ENCODE measurements at places on chromosomes 3 and 15.
A peak's percentile ranks its signal among the peaks of the same experiment; 100 is the strongest.

GRCh38 chr15:101723171-101723873 lies 951 bp downstream of the TARS3 start:
- DNase-seq, result peak; percentile 53

- DNase-seq, result no peak
These were observed 1.1 kb upstream of the THSD4 start for GRCh38 chr15:71114066-71114680.

DNA sequence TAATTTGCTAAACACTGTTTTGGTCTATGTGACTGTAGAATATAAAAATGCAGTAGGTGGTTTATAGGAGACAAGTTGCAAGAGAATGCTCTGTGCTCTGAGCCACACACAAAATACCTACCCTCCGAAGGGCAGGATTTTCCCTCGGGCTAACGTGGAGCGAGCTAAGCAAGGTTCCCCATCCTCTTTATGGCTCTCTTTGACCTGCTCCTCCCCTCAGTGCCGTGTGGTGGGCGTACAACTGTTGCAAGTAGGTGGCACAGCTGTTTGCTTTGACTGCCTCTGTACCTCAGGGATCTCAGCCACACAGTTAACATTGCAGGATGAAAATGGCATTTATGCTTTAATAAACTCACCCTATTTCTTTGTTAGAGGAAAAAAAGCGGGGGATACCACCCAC lies 339.1 kb downstream of the SATB1 start:
- DNase-seq, result no peak

DNA sequence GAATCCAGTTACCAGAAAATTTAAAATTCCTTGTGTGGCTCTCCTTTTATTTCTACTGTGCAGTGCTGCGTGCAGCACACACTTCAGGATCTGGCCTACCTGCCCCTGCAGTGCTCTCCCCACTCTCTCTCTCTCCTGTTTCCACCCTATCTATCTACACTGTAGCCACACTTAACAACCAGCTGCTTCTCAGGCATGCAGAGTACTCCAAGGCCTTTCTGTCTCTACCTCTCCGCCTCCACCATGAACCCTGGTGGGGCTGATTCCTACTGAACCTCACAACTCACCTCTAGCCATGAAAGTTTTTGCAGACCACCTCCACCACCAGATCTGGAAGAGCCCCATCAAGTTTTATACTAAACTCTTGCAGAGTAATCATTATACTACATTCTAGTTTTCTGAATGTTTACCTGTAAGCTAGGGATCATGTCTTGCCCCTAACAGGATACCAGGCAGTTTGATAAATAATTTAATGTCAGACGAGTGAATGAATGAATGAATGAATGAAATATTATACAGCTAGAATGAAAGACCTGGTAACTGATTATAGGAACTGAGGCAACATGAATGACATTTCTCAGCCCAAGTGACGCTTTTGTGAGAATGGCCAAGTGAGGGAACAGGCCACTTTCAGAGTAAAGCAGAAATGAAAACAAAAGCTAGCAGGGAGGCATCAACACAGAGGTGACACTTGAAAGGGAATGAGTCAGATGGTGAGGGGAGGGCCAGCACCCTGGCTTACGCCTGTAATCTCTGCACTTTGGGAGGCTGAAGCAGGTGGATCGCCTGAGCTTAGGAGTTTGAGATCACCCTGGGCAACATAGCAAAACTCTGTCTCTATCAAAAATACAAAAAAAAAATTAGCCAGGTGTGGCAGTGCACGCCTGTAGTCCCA lies 363.5 kb downstream of the FOXP1 start:
- DNase-seq, result no peak

DNA sequence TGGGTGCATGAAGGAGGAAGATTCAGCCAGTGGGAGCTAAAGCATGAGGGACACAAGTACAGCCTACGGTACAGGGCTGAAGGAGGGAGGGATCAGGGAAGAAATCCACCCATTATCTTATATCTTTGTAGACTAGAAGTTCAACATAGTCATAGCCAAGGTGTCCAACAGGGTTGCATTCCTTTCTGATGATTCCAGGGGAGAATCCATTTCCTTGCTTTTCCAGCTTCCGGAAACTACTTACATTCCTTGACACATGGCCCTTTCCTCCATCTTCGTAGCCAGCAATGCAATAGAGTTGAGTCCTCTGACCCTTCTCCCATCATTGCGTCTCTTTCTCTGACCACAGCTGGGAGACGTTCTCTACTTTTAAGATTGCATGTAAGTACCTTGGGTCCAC lies 471.0 kb upstream of the SEMA6D start:
- DNase-seq, result no peak

GRCh38 chr3:8539419-8539818 lies 37.8 kb downstream of the LMCD1 start:
- no peak for DNase-seq

GRCh38 chr3:125039131-125040100 lies 16.4 kb downstream of the HEG1 start:
- DNase-seq, result no peak

Data from GM06990 (cell line).